Lower leg skin (tissue), 4 donors: ENCODE measurements at places on chromosomes 5 and 9. TPM values are rescaled to one million over a fixed set of nuclear protein-coding genes. Genes with fewer than 3 reads are reported as not detected.

The PCDHGA12 gene
- total RNA-seq = 3.4 TPM

The PTPN3 gene
- total RNA-seq = 38.8 TPM

The BSPRY gene
- 56.9 TPM for total RNA-seq

The UNC5A gene
- not detected for total RNA-seq

The RNF180 gene
- 13.9 TPM for total RNA-seq

The PCDHB8 gene
- 0.46 TPM for total RNA-seq
